ENCODE measurements at places on chromosomes 16 and 17. TPM values are rescaled to one million over a fixed set of nuclear protein-coding genes. Genes with fewer than 3 reads are reported as not detected.

ATP6V0D1 gene
- 40.1 TPM for polyA plus RNA-seq

DNA sequence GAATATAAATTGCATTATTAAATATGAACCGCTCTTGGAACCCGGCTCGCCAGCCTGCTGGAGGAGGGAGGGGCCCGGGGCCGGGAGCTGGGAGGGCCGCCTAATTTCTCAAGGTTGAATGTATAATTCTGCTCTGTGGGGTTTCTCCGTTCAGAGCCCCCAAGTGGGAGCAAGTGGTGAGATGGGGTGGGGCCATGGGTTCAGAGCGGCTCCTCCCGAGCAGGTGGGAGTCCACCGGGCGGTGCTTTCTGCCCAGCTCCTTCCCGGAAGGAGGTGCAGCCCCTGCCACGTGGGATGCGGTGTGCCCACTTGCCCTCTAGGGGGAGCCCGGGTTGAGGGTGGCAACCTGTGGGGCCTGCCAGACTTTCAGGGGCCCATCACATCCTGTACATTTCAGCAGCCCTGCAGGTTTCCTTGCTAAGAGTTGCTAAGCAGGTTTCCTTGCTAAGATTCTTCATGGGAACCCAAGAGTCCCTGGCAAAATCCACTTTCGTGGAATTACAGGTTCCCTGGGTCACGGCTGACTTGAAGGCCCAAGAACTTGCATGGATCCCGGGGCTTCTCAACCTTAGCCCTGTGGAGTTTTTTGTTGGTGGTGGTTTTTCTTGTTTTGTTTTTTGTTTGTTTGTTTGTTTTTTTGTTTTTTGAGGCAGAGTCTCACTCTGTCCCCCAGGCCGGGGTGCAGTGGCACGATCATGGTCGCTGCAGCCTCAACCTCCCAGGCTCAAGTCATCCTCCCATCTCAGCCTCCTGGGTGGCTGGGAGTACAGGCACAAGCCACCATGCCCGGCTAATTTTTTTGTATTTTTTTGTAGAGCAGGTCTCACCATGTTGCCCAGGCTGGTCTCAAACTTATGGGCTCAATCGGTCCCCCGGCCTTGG is 196.7 kb upstream of the GSE1 start:
- peak; percentile 93 for DNase-seq

OSGIN1 gene
- polyA plus RNA-seq, result 6.1 TPM

- no peak for DNase-seq
These were observed 105.2 kb downstream of the ABCA8 start for GRCh38 chr17:68849673-68850610.

ALOX15 gene
- 0.04 TPM for polyA plus RNA-seq

GRCh38 chr16:88420496-88420895 is 32.6 kb upstream of the ZFPM1 start:
- no peak for DNase-seq

TSR3 gene
- polyA plus RNA-seq, result 38.0 TPM

KCNG4 gene
- polyA plus RNA-seq, result not detected

- DNase-seq, result peak; percentile 86
These were observed 16.0 kb downstream of the NDUFAF8 start for GRCh38 chr17:81254955-81255717.

- DNase-seq, result no peak
These were observed 42.4 kb upstream of the CRISPLD2 start for GRCh38 chr16:84777435-84777834.

- no peak for DNase-seq
These were observed 139.4 kb downstream of the CCDC182 start for GRCh38 chr17:57605675-57606105.

VPS4A gene
- 21.5 TPM for polyA plus RNA-seq

DNA sequence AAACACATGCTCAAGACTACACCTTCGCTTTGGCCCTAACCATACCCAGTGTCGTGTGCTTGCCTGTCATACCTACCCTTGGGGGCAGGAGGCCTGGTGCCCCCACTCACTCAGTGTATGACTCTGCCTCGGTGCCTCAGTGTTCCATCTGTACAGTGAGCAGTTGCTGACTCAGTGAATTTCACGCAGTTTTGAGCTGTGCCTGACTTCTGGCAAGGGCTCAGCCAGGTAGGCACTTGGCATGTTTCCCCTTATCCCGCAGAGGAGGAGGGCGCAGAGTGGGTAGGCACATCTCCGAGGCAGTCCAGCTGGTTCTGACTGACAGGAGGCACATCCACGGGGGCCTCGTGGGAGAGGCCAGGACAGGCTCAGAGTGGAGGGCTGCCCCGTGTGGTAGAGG is 148.9 kb upstream of the CIBAR2 start:
- no peak for DNase-seq

DNA sequence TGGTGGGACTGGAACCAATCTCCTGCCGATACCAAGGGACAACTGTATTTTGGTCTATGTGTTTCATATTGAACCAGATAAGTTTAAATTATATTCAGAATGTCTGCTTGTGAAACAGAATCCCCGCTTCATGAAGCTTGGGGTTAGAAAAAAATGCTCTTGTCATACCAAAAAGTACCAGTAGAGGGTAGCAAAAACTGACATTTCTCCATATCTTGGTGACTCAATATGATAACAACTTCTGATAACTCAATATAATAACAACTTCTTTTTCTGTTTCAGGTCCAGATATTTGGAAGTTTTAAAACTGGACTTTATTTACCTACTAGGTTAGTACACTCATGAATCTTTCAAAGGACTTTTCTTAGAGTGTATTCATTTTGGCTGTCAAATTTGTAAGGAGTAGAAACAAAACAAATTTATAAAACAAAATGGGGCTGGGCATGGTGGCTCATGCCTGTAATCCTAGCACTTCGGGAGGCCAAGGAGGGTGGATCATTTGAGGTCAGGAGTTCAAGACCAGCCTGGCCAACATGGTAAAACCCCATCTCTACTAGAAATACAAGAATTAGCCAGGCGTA is 52.3 kb upstream of the ADCY7 start:
- no peak for DNase-seq

DNA sequence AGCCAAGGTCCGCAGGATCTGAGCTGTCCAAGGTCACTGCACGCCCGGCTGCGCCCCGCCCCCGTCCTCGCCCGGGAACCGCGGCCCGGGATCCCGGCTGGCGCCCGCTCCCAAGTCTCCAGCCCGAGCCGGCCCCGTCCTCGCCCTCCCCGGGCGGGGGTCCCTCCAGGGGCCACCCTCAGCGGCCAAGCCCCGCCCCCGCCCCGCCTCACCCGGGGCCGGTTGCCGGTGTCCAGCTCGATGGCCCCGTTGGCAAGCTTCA is 216 bp downstream of the VPS9D1 start:
- DNase-seq, result peak; percentile 91

Measured in spleen (tissue), 13 donors.